ENCODE measurements at places on chromosomes 2 and 18. TPM values are rescaled to one million over a fixed set of nuclear protein-coding genes. Genes with fewer than 3 reads are reported as not detected.

- DNase-seq = no peak
These were observed 276.6 kb upstream of the SIX2 start for GRCh38 chr2:45285771-45286390.

DNA sequence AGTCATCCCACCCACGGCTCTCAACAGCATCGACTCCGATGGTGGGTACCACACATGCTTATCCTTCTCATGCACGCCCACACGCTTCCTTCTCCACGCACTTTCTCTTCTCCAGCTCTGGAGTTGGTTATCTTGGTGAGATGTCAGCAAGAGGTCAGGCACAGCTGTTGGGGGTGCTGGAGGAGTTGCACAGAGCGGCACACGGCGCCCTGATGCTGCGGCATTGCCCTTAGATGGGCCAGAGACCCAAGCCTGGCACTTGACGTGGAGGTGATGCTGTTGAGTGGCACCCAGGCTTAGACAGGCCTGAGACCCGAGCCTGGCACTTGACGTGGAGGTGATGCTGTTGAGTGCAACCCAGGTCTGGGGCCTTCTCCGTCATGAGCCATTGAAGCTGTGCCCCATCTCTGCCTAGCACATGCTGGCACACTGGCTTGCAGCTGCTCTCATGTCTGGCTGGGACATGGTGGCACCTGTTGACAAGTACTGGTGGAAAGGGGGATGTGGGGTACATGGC, 83.2 kb downstream of the DGKD start:
- DNase-seq = no peak

DNA sequence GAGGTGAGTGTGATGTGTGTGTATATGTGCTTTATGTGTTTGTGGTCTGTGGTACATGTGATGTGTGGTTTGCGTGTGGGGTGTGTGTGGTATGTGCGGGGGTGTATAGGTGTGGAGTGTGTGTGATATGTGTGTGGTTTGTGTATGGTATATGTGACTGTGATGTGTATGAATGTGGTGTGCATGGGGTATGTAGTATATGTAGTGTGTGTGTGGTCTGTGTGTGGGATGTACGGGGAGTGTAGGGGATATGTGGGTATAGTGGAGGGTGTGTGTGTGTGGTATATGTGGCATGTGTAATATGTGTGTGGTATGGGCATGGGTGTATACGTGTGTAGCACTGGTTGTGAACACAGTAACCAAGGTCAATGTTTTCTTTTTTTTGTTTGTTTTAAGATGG, 87.4 kb downstream of the ZNF385B start:
- DNase-seq = no peak

DNA sequence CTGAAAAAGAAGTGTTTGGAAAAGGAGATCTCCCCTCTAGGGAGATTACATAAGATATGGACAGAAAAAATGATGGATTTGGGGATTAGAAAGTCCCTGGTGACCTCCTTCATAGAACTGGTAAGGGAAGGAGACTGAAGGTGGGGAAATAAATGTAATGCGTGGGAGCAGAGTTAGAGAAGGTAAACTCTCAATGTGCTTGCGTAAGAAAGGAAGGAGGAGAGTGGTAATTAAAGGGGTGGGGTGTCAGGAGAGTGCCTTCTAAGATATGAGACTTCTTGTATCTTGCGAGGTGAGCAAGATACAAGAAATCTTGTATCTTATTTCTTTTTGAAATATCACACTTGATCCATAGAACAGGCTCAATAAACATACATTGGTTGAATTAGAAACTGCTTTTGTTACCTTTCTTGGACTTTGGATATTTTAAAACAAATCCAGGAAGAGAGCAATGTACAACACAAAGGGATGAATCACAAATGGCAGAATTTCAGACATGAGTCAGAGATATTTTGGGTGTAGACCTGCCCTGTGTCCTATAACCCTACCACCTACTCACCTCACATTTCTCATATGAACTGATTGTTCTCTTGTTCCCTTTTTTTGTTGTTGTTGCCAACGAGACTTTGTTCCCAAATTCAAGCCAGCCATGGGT, 342.4 kb downstream of the INSIG2 start:
- no peak for DNase-seq

DNA sequence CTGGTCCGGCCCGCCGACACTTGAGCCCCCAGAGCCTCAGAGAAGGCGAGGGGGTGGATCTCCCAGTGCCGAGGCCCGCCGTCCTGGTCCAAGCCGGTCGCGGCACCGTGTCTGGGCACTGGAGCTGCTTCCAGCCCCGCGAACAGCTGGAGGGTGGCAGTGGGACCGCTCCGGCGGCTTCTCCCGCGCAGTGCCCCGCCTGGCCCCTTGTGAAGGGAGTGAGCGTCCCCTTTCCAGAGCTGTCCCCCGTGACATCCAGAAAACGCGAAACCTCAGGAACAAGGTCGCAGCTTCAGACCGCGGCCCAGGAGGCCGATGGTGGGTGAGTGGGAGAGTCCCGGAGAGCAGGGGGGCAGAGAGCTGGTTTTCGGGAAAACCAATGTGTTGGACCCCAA, 579 bp upstream of the EMX1 start:
- no peak for DNase-seq

GRCh38 chr18:2515908-2516625, 55.2 kb downstream of the METTL4 start:
- DNase-seq = no peak

DNA sequence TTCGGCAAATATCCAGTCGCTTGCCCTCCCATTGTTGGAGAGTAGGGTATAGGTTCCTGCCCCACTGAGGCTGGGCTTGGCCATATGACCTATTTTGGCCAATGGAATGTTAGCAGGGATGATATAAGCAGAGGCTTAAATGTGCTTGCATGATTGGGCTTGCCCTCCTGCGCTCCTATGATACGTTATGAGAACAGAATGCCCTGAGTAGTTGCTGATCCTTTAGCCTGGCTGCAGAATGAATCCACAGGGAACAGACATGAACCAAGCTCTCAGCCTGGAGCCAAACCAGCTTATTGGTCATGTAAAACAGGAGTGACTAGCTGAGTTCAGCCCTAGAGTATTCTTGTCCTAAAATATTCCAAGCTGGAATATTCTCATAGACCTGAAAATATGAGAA, 34.8 kb upstream of the IMP4 start:
- no peak for DNase-seq

Gene TUBB6
- total RNA-seq = 101 TPM

Gene CDH7
- total RNA-seq = not detected

Gene BOLL
- total RNA-seq = not detected

Gene HOXD1
- total RNA-seq = 11.1 TPM

Gene SAG
- total RNA-seq = not detected
